ENCODE measurements at places on chromosomes 4 and X. TPM values are rescaled to one million over a fixed set of nuclear protein-coding genes. Genes with fewer than 3 reads are reported as not detected.

- peak; percentile 31 for DNase-seq
Measured at GRCh38 chr4:185925910-185926360, 113.9 kb upstream of the SORBS2 start.

- no peak for DNase-seq
Measured at GRCh38 chr4:181569553-181569952, 673.6 kb upstream of the TENM3 start.

- no peak for DNase-seq
Measured at GRCh38 chrX:67734111-67734753, 190.4 kb downstream of the AR start.

DNA sequence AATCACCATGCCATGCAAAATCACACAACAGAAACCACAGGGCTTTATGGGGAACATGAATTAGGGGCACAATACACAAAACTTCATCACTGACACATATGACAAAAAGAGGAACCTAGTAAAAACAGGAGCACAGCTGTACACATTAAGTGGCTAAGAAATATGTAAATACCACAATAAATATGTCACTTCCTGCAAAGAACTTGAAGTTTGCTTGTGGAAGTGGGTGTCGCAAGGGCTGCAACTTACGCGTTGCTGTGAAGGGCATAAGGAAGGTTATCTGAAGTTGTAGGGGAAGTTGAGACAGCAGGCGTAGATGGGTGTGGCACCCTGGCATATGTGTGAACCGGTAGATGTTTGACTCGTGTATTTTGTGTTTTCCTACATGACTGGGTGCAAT, 42.4 kb downstream of the CLCN4 start:
- no peak for DNase-seq

- DNase-seq: no peak
Measured at GRCh38 chr4:53784112-53784511, 192.8 kb upstream of the LNX1 start.

- DNase-seq: no peak
Measured at GRCh38 chrX:14362721-14363120, 166.6 kb upstream of the GLRA2 start.

DNA sequence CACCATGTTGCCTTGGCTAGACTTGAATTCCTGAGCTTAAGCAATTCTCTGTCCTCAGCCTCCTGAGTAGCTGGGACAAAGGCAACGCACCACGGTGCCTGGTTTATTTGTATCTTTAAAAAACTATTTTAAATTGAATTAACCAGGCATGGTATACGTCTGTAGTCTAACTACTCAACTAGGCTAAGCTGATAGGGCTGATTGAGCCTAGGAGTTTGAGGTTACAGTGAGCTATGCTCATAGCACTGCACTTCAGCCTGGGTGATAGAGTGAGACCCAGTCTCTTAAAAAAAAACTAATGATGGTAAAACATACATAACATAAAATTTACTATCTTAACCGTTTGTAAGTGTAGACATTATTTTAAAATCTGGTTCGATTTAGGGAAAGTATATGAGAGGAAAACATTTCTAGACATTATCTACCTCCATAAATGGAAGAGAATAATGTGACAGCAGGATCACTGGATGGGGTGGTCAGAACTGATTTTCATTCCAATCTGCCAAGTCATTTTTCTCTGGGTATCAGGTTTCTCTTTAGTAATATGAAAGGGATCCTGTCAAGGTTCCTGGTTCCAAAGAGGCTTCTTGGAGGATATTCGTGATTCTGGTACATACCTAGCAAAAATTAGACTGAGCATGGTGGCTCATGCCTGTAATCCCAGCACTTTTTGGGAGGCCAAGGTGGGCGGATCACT, 8.7 kb upstream of the ITGB1BP2 start:
- DNase-seq: no peak

DNA sequence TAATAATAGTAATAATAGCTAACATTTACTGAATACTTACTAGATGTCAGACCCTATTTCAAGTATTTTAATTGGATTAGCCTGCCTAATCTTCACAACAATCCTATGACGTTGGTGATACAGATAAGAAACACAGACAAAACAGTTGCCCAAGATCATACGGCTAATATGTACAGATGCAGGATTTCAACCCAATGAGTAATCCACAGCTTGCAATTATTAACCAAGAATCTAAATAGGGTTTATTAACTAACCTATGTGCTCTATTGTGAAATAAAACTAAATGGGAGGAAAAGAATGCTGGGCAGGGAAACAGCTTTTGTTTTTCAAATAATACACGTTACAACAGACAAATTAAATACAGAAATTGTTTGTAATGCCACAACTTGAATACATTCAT, 23.4 kb downstream of the FBXO8 start:
- DNase-seq: no peak

- no peak for DNase-seq
Measured at GRCh38 chrX:31132821-31133241, 61.0 kb upstream of the FTHL17 start.

GRCh38 chr4:108052558-108053120, 63.0 kb downstream of the HADH start:
- no peak for DNase-seq

Gene EDA
- 8.1 TPM for total RNA-seq

GRCh38 chrX:101257448-101258258, 33.5 kb downstream of the TAF7L start:
- DNase-seq: no peak

Gene ITIH6
- not detected for total RNA-seq

Gene RAI2
- total RNA-seq: 0.72 TPM

GRCh38 chr4:85569730-85570299, 94.9 kb downstream of the ARHGAP24 start:
- DNase-seq: no peak

DNA sequence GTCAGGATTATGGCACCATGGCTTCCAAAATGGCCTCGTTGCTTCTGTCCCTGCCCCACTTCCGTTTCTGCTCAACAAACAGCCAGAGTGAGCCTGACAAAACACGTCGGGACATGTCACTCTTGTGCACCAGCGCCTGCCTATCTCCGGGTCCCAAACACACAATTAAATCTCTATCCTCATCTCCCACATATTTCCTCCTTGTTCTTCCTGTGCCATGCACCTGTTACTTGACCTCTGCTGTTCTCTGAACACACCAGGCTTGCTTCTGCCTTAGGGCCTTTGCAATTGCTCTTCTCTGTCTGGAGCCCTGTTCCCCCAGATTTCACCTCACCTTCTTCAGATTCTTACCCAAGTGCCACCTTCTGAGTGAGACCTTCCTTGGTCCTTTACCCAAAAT, 12.7 kb upstream of the CD38 start:
- DNase-seq: no peak

Gene GABRB1
- not detected for total RNA-seq

- DNase-seq: peak; percentile 66
Measured at GRCh38 chrX:57286507-57287251, at the start of gene FAAH2. TSS of gene FAAH2 (plus strand) at chrX:57286706. CDS start at chrX:57286826, 120 bp downstream.

GRCh38 chr4:142353149-142353738, 492.9 kb downstream of the INPP4B start:
- DNase-seq: no peak

Gene XAGE1A
- total RNA-seq: not detected

DNA sequence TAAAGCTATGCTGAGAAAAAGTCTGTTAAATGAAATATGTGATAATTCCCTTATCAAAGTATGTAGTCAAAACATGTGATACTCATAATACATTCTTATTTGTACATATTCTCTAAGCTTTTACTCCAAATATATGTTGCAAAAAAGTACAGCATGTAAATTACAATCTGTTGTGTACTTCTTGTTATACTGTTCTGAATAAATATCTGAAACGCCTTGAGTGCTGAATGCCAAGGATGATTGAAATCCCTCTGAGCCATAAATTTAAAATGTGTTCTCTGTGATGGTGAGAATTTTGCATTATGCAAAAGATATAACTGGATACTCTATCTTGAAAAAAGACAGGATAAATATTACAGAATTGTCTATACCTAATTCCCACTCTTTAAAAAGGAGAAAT, 1128.0 kb downstream of the STPG2 start:
- DNase-seq: no peak

- no peak for DNase-seq
Measured at GRCh38 chr4:107989162-107989536, 540 bp upstream of the HADH start.

Gene ZCCHC18
- total RNA-seq: 1.8 TPM

Gene ADH7
- not detected for total RNA-seq

DNA sequence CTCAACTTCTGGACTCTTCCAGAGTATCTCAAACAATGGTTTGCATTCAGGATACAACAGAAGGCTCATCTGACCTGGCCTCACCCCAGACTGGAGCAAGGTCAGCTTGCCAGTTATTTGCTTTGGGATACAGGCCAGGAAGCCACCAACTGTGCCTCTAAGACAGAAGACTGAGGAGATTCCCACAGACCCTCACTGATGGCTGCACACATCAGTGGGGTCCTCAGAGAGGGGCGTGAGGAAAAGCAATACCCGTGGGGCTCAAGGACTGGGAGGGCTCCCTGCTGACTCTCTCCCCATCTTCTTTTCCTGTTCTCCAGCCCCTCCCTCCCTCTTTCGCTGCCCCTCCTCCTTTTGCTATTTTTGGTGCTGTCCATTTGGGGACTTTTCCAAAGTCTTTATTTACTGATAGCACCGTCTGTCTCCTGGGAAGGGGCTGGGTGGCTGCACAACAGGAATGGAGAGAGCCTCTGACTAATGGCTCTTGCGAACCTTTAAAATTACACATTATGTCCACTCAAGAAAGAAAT, 23.2 kb downstream of the RELL1 start:
- no peak for DNase-seq

DNA sequence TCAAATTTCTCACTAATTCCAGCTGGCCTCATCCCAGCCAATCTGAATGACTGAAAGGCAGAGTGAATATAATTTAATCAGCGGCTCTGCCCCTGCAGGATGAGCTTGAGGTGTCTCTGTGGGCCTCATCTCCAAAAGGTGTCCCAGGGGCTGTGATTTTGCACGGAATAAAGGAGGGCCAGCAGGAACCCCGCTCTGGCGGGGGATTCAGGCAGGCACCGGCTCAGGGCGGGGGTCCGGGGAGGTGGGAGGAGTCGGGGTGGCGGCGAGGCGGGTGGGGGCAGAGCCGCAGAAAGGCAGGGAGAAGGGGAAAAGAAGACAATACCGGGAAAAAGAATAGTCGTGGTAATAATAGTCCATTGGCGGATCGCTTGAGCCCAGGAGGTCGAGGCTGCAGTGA, 16.0 kb upstream of the ERCC6L start:
- DNase-seq: no peak

Gene WWC2
- 99.3 TPM for total RNA-seq

DNA sequence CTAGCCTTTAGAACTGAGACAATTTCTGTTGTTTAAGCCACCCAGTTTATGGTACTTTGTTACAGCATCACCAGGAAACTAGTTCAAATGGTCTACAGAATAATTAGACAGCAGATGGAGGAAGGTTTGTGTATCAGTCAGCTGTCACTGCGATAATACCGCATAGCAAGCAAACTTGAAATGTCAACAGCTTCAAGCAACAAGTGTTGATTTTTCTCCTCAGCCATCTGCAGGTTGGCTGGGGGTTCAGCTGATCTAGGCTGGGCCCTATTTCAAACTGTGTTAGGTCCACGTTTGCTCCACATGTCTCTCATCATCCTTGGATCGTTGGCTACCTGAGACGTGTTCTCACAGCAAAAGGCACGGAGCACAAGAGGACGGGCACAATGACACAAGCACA, 19.2 kb upstream of the PHEX start:
- no peak for DNase-seq

Gene SPANXC
- not detected for total RNA-seq

DNA sequence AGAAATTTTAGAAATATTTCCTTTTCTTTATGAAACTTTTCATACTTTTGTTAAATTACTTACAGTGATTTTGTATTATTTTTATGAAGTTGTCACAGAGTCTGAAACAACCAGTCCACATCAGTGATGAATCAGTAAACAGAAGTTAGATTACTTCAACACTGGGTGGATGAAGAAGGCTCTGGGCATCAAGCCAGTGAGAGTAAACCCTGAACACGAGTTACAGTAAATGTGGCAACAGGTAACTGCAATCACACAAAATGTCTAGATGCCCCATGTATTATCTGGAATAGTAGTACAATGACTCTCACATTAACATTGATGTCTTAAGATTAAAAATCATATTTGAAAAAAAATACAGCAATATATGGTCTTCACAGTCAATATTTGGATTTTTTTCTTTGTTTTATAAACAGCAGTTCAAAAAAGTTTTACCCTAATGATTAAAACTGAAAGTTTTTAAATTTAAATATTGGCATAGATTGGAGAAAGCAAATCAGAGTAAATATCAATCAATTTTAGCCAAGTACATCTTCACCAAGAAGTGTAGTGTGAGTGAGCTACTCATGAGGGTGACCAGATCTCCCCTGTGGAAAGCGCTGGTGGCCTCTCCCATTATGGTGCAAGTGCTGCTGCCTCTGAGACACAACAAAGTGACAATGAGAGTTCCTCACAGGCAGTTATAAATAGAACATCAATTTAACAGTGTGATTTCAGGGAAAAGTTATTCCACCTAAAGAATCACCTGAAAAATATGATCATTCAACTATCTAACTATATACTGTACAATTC, 63.2 kb upstream of the UGT2B7 start:
- no peak for DNase-seq

GRCh38 chrX:115031989-115032388, 14.6 kb upstream of the IL13RA2 start:
- no peak for DNase-seq

DNA sequence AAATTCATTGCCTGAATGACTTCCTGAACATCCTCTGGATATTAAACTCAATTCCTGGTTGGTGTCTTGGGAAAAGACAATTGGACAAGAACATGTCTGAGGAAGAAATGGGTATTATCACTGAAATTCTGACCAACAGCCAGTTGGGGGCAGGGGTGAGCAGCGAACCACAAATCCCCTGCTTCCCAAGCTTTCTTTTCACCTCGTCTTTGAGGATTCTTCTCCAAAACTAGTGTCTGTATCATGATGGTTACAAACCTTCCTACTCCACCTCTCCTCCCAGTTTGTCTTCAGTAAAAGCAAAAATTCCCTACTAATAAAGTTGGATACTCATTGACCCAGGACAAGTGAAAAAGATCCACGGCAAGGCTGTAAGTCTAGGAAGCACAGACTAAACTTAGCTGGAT, 48.3 kb upstream of the WDR1 start:
- peak; percentile 47 for DNase-seq

- DNase-seq: no peak
Measured at GRCh38 chr4:40744218-40744617, 5.5 kb upstream of the NSUN7 start.
